ENCODE measurements at places on chromosomes 2 and 18.

GRCh38 chr2:67666386-67667053, 269.4 kb downstream of the ETAA1 start:
- DNase-seq: no peak

- no peak for DNase-seq
These were observed 85.4 kb downstream of the RTN4 start for GRCh38 chr2:54964816-54965215.

DNA sequence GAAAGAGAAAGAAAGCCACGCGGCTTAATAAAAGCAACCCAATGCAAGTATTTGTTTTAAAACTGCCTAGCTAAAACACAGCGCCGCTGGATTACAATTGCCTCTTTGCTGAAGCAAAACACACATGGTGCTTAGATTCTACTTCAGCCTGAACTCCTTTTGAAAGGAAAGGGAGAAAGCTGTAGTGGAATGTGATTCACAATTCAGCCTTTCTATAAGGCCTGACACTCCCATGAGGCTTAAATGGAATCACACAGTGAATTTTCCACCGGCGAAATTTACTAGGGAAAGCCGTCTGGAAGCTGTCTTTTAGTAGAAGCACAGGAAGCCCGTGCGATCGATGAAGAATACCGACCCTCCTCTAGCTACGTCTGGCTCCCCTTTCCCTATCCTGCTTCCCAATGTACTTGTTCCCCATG, 348.0 kb downstream of the DLGAP1 start:
- no peak for DNase-seq

DNA sequence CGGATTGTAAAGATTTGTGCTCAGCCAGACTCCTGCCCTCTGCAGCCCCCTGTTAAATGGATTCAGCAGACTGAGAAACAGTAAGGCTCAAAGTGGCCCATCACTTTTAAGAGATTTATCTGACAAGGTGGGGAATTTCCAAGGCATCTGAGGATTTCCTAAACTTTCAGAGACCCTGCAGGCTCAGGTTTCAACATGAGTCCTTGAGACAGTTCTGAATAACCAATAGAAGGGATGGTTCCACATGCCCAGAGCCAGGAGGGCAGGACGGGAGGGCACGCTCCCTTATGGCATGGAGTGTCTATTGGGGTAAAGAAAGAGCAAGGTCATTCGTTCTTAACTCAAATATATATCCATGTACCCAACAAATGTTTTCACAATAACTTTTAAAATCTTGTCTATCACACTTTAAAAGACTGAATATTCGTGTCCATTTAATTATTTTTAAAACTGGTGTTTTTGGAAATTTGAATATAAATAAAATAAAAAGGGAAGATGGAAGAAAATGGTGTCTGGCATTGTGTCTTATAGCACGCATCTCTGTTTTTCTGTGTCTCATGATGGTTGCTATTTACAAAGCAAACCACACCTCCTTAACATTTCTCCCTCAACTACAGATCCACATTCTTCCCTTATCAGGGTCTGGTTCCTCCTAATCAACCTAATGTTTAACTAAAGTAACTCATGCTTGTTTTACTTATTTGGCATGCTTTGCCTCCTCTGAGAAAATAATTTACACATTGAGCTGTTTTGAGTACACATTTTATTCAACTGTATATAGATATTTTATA, 56.0 kb upstream of the DSG1 start:
- no peak for DNase-seq

GRCh38 chr2:171187819-171188218, 27.1 kb upstream of the TLK1 start:
- no peak for DNase-seq

DNA sequence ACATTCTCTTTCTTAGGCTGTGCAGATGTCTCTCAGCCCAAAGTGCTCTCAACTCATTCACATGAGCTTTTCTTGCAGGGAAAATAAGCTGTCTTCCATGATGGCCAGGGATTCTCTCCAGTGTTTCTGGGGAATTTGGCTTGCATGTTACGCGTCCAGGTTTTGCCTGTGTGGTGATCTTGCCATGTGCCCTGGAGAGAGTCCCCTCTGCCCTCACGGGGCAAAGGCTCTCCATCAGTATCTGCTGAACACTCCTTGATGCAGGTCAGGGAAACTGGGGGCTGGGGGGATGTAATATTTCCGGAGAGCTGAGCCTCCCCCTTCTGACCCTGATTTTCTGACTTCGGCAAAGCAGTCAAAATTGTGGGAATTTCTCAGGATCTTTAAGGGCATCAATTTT, 87.6 kb downstream of the ACKR3 start:
- no peak for DNase-seq

DNA sequence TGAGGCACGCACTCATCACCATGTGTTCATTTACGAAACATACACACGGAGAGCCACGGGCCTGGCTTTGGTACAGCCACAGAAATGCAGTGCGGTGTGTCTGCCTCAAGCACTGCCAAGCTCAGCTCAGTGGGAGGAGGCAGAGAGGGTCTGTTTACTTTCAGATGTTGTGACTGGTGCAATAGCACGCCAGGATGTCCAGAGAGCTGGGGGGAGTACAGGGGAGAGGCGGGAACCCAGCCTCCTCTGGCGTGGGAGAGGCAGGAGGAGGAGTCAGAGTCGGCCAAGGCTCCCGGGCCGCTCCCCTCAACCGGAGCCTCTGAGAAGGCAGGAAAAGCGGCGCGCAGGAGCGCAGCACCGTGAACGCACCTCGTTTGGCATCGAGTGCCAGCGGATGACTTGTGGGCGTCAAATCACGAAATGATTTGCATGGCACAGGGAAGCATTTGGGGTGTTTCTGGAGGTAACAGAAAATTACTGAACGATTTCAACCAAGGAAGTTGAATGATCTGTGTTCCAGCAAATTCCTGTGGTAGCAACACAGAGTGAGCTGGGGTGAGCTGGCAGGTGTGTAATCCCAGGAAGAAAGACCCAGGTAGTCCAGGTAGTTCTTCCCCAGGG, 143.0 kb downstream of the ZNF516 start:
- DNase-seq: peak; percentile 59

DNA sequence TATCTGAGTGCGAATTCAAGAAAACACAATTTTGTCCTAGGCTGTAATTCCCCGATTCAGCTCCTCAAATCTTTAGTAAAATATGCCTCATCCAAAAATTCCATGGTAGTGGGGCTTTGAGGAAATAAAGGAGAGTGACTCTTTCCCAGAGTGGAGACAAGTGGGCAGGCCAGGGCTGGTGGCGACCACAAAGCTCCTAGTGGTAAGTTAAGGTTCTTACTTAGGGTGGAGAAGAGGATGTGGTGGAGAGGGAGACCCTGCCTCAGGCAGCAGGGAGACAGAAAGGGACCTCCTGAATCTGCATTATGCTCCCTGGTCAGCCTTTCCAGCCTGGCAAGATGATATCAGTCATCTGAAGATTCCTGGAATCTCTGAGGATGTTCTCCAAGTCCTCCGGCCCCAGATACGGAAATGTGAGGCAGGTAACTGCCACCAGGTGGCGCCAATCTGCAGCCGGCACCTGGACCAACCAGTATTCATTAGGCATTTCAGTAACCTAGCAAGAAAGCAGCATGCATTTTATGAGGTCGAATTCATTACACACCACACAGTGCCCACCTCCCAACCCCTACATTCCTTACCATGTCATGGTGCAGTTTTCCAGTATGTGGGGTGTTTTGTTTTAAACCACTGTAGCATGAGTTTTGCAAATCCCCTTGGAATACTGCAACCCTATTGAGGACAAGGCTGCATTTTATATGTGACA, 106.4 kb downstream of the POLE4 start:
- peak; percentile 60 for DNase-seq

DNA sequence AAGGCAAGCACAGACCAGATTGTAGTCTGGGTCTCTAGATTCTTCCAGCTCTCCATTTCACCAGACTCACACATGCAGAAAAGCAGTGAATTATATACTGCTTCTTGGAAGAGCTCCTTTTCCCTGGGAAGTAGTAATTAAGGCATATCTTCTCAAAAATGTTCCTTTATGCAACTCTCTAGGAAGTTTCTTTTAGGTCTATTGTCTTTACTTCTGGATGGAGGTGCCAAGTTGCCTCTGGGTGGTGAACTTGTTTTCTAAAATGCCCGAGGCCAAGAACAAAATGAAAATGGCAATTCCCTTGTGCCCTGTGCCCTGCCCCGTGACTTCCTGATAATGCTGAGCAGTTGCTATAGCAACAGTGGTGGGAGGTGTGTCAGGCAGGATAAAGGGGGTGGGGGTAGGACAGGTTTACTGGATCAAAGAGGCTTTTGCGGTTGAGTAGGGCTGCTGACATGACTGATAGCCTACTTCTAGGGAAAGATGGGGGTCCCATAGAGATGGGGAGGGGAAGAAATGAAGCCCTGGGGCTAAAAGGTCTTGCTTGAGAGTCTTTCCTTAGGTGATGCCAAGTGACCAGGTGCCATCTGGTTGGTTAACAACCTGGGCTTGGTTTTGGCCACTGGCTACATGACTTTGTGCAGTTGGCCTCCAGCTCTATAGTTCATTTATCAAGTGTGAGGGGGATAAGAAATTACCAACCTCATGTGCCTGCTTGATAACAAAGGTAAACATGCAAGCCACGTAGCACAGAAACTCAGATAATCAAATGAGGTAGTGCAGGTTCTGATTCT, 11.8 kb downstream of the IGFBP2 start:
- no peak for DNase-seq

DNA sequence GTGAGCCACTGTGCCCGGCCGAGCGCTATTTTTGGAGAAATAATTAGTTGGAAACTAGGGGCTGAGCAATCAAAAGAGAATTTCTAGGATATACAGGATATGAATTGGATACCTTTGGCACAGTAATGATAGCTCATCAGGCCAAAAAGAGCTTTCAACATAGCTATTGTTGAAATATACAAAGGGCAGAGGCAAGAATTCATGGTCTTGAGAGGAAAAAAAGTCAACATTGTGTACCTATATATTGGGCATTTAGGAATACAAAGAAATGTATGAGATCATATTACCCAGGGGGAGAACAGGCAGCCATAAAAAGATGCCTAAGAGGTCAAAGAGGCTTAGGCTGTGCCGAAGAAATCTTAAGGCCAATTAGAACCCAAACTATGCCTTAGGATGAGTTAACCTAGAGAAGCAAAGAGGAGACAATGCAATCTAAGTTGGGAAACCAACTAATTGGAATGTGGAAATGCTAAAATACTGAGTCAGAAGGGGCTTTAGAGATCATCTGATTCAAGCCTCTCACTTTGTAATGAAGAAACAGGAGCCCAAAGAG, 99.0 kb downstream of the RBBP8 start:
- DNase-seq: no peak

DNA sequence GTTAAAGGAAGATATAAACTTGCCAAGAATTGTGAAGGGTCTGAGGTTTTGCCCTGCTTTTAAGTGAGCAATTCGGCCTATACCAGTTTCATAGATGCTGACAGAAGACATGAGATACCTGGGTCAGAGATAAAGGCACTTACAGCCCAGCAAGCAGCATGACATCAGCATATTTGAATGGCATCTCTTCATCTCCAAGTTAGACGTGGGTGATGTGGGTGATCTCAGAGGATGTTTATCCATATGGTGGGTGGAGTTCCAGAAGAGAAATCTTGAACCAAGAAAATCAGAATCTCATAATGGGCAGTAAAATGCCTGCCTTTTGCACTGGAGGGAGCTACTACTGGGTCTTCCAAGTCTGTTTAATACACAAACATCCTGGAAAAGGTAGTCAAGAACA, 44.7 kb downstream of the GYPC start:
- no peak for DNase-seq

- DNase-seq: peak; percentile 69
These were observed 2.3 kb downstream of the EGR4 start for GRCh38 chr2:73291093-73291460.

GRCh38 chr2:120247851-120248250, 4.8 kb upstream of the RALB start:
- no peak for DNase-seq

DNA sequence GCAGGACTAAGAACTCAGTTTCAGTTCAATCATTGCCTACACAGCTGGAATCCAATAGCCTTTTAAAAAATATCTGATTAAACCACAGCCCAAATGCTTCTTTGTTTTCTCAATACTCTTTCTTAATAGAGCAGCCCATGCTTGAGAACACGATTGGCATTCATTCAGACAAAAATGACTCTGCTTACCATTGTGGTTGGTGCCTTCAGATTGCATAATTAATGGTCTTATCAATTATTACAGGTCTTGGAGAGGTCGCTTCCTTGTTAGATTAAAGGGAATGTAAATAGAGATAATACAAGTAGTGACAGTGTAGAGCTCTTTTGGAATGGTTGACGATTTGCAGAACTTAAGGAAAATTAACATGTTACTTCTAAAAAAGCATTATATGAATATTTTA, 107.2 kb downstream of the RNF152 start:
- no peak for DNase-seq

GRCh38 chr18:46867367-46868143, 49.8 kb downstream of the PIAS2 start:
- DNase-seq: no peak

GRCh38 chr18:63586966-63587365, at the start of gene SERPINB13:
SERPINB13 (plus strand) TSS chr18:63587343; CDS start chr18:63588668, 1,325 bp downstream.
- no peak for DNase-seq

DNA sequence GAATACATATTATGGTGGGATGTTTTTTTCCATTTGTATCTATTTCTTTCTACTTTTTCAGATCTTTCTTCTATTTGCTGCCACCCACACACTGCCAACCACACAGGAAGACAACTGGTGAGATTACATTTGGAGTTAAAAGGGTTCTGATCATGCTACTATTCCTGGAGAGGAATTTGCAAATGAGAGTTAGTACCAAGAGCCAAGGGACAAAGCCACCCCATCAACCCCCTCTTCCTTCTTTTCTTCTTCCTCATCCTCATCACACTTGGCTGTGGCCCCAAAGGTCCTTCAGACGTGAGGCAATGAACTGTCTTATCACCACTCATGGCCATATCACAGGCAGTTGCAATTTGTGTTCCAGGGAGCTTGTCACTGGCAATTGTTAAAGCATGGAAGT, 215.6 kb upstream of the SLC14A2 start:
- DNase-seq: no peak

DNA sequence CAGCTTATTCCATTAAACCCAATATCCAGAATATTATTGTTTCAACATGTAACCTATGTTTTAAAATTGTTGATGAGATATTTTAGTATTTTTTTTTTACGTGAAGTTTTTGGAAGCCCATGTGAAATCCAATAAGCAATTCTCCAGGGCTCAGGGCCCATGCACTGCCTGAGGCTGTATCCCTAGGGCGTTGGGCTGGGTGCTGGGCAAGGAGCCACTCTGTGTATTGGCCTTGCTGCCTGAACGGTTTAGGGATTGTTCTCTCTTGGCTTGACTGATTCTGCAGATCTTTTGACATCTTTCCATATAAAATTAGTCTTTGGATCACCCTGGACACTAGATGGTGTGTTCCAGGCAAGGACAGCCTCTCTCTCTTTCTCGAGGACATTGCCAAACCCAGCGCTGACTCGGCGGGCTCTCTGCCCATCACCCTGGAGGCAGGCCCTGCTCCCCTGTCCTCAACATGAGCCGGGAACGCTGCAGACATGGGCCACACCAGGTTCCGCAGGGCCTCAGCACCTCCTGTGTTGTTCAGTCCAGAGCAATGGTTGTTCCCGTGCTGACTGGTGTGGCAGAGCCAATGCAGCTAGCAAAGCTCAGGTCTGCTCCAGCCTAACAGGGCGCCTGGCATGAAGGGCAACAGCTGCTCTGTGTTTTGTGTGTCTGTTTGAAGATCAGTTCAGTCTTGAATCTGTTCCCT, 163.0 kb downstream of the SEPTIN10 start:
- DNase-seq: no peak

GRCh38 chr18:23453680-23454058, 582 bp downstream of the RIOK3 start:
- DNase-seq: no peak

GRCh38 chr18:21684731-21685130, 19.8 kb downstream of the ABHD3 start:
- DNase-seq: no peak

Data from aorta (tissue), 5 donors.